ENCODE measurements at places on chromosomes 3 and 15.
A peak's percentile ranks its signal among the peaks of the same experiment; 100 is the strongest.

DNA sequence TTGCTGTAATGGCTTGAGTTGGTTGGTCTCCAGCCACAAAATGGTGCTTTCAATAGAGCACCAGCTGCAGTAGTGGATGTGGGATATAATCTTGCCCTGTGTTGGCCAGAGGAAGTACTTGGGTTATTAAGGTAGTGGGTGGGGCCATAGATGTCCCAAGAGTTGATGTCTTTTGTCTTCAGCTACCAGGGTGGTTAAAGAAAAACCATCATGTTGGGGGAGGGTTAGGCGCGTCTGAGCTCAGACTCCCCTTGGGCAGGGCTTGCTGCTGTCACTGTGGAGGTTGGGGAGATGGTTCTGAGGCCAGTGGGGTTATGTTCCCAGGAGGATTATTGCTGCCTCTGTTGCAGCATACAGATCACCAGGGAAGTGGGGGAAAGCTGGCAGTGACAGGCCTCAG lies 46.9 kb upstream of the GADL1 start:
- DNase-seq = no peak

DNA sequence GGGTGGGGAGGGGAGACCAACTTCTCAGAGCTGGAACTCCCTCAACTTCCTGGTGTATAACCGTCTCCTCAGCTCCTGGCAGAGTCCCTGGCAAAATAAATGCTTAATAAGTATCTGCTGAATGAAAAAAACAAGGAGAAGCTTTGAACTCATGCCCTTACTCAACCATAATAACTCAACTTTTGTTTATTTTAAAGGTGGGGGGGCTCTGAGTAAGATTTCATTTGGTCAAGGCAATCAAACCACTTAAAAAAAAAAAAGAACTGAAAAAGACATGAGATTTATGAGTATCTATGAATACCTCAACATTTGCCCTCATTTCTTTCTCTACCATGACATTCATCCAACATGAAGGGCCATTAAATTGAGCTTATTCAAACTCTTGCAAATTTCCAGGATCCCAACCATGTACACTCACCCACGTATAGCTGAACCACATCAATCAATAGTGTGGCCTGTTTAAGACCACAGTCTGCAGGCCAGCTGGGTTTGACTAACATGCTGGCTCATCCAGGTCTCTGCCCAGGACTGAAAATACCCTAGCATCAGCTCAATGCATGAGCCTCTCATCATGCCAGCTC lies 157.9 kb downstream of the FOXP1 start:
- peak; percentile 56 for DNase-seq

GRCh38 chr3:50470658-50471057 lies 32.8 kb downstream of the CACNA2D2 start:
- DNase-seq = no peak

DNA sequence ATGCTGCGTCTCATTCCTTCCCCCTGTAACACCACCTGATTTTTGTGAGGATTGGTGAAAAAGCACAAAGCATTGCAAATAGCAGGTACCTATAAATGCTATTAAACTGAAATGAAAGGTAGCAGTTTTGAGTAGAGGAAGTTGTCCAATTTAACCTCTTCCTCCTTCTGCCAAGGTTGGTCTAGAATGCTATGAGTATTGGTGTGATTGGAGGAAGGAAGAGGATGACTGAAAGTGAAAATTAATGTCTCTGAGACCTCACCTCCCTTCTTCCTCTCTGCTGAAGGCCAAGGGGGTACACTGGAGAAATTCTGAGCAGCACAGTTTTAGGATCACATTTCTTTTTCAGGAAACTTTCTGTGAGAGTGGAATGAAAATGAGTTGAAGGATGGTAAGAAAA lies 94.4 kb downstream of the DTWD1 start:
- no peak for DNase-seq

DNA sequence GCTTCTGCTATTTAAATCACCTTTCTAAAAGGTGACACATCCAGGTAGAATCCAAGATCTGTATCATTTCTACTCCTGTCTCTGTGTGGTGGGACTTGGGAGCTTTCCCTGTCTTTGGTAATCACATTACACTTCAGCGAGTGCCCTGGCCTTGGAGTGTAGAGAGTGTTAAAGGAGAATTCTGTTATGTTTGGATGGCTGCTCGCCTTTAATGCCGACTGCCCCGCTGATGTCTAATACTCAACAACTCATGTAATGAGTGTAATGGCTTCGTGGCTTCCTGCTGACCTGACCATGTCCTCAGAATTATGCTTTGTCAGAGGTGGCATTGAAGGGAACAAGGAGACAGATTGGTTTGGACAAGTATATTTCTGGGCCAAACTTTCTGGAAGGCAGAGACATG lies 66.3 kb upstream of the LRTM1 start:
- DNase-seq = no peak

DNA sequence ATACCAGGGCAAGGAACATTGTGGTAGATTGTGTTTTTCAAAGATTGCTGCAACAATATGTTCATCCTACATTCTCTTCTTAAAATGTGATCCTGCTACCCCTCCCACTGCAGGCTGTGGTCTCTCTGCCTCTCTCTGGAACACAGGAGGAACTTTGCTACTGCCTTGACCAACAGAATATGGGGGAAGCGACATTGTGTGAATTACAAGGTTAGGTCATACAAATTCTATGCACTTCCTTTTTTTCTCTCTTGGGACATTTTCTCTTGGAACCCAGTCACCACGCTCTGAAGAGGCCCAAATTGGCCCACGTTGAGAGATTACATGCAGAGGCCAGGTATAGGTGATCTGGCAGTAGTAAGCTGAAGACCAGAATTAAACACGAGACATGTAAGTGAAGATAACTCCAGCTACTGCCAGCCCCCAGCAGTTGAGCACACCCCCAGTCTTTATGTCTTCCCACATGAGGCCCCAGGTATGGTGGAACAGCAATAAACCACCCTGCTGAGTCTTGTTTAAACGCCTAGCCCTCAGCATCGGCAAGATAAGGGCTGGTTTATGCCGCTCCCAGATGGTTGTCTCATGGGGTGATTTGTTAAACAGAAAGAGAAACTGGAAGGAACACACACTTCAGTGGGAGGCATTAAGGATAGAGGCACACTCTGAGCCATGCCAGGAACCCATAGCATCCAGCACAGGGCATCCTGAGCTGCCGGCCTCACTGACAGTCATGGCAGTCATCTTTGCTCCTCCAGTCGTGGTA lies 59.9 kb downstream of the FAM43A start:
- DNase-seq = no peak

DNA sequence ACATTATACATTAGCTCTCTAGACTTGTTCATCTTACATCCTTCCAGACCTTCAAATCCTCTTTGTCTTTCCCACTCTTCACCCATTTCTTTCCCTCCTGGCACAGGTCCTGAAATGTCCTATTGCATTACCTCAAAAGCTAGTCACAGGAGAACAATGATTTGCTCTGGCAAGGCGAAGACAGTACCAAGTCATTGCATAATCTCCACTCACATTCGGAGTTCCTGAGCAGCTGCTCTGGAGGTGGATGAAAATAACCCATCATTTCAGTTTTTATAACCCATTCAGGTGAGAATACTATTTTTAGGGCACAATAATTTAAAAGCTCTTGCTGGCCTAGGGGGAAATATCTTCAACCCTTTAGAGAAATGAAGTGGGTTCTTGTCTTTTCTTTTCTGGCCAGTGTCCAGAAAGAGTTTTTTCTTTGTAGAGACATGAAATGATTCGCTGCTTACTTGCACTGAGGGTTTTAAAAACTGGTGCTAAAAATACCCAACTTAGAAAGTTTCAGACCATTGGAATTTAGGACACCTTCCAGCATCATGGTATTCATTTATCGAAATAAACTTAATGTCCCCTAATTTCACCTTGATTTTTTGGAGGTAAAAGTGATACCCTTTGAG lies 23.4 kb upstream of the DYNC1LI1 start:
- DNase-seq = no peak

DNA sequence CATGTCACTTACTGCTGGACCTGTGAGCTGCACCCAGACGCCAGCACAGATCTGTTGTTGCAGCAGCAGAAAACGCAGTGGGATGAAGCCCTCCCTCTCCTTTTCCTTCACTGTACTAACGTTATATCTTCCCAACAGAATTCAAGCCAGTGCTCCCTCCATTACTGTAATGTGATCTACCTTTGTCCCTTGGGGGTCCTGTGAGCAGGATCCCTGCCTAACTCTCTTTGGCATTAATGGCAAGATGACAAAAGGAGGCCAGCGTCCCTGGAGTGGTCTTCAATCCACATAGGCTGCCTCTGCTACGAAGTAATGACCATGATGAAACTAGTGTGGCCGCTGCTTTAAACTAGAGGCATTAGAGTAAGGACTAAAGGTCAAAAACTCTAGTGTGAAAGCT lies 69.3 kb upstream of the SOX14 start:
- no peak for DNase-seq

DNA sequence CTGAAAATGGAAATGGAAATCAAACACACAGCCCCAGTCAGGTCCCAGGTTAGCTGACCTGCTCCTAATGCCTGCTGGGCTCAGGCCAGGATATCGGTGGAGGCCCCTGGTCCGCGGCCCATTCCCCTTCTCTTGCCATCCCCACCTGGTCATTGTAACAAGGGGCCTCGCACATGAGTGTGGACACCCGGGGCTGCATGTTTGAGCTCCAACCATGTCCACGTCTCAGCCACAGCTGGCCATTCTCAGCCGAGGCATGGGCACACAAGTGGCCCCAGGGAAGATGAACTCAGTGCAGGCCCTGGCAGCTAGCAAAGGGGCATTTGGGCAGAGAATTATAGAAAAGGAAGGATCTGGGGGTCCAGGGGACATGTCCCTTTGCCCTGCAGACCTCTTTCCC lies 41.7 kb downstream of the FAM174B start:
- DNase-seq = no peak

Measured in activated CD4-positive, alpha-beta T cell treated with anti-CD3 and anti-CD28 coated beads, Interleukin-2, amount 50 U/mL, for 48 hours (primary cell).